ENCODE measurements at places on chromosomes 1 and 21. TPM values are rescaled to one million over a fixed set of nuclear protein-coding genes. Genes with fewer than 3 reads are reported as not detected.

DNA sequence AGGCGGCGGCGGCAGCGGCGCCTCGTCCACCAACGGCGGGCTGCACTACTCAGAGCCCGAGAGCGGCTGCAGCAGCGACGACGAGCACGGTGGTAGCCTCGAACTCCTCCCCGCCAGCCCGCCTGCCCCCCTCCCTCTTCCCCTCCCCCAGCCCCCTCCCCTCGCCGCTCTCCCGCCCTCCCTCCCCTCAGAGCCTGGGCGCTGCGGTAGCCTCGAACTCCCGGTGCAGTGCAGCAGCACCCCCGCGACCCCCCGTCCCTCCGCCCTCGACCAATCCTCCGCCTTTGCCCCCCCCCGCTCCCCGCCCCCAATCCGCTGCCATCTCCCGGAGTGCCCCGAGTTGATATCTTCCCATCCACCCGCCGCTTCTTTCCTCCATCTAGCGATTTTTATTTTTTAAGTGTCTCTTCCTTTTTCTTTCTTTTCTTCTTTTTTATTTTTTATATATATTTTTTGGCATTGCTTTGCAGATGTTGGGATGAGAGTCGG, 516 bp downstream of the RCOR3 start:
- peak overlapping the region; percentile 100 for H3K4me3 ChIP-seq
- DNase-seq, result no peak
- H3K4me1 ChIP-seq, result peaks cover 2% of the 10 kb centered on the region
- H3K27ac ChIP-seq, result peak overlapping the region; percentile 100

- DNase-seq, result no peak
- H3K4me1 ChIP-seq, result no peaks in the 10 kb centered on the region
- H3K27ac ChIP-seq, result no peak overlapping the region
- H3K27me3 ChIP-seq, result peaks cover 26% of the 10 kb centered on the region
These were observed 113.0 kb downstream of the CRYAA start for GRCh38 chr21:43281661-43282357.

The FCGR3A gene
- not detected for total RNA-seq

The PAQR6 gene
- not detected for total RNA-seq

- H3K4me3 ChIP-seq, result no peak overlapping the region
- H3K4me1 ChIP-seq, result peaks cover 2% of the 10 kb centered on the region
- no peaks in the 10 kb centered on the region for H3K27me3 ChIP-seq
- peaks cover 2% of the 10 kb centered on the region for H3K36me3 ChIP-seq
- no peak overlapping the region for H3K27ac ChIP-seq
These were observed 21.9 kb upstream of the MORC3 start for GRCh38 chr21:36297938-36298572.

- no peak for DNase-seq
- H3K4me3 ChIP-seq, result no peak overlapping the region
- H3K27ac ChIP-seq, result no peak overlapping the region
- H3K27me3 ChIP-seq, result no peaks in the 10 kb centered on the region
- H3K36me3 ChIP-seq, result no peaks in the 10 kb centered on the region
These were observed 102.3 kb upstream of the TIAM1 start for GRCh38 chr21:31446226-31446855.

The ANGPTL3 gene
- total RNA-seq, result not detected

The SYNC gene
- 103 TPM for total RNA-seq

The PCP4 gene
- not detected for total RNA-seq

- no peaks in the 10 kb centered on the region for H3K36me3 ChIP-seq
- no peak overlapping the region for H3K4me3 ChIP-seq
- no peaks in the 10 kb centered on the region for H3K27me3 ChIP-seq
These were observed 140.8 kb upstream of the NBPF11 start for GRCh38 chr1:148292915-148293314.

The ZNF648 gene
- total RNA-seq, result not detected

- H3K27ac ChIP-seq, result no peak overlapping the region
- no peaks in the 10 kb centered on the region for H3K4me1 ChIP-seq
- no peak overlapping the region for H3K4me3 ChIP-seq
- DNase-seq, result no peak
- peaks cover 49% of the 10 kb centered on the region for H3K27me3 ChIP-seq
These were observed 30.2 kb downstream of the RUNX3 start for GRCh38 chr1:24899581-24900485.

DNA sequence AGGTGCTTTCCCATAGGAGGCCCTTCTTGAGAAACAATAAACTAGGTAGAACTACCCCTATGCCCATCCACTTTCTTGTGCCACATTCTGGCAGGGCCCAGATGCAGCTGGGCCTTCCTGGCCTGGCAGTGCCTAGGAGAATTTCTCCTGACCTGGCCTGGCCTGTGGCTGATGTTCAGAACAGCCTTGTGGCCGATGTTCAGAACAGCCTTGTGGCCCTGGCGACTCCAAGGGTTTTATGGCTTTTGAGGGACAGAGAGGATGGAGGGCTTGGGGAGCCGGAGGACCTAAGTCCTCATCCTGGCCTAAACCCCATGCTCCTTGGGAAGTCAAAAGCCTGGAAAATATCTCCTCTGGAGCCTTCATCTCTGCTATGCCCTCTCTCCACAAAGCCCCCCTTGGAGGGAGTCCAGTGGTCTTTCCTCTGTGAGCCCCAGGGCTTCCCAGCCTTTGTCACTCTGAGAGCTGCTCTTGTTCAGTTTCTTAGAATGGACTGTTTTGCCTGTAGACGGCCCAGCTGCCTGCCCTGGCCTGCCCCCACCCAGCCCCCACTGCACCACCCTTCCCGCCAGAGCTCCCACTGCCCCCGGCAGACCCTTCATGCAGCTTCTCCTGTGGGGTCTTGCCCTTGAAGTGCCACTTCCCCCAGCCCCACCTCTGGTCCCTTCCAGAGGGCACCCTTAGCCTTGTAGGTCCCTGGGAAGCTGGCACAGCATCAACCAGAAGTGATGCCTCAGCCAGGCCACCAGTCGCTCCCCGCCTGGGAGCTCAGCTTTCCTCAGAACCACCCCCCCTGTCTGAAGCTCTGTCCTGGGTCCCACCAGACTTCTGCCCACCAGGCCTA, 7.0 kb downstream of the GPR37L1 start:
- H3K4me3 ChIP-seq, result no peak overlapping the region
- peaks cover 20% of the 10 kb centered on the region for H3K36me3 ChIP-seq
- H3K27ac ChIP-seq, result no peak overlapping the region
- 0 out of 2 replicates have a peak, but pooled peaks cover 1% of the 10 kb centered on the region for H3K4me1 ChIP-seq
- DNase-seq, result no peak
- H3K27me3 ChIP-seq, result peaks cover 8% of the 10 kb centered on the region

GRCh38 chr21:44523567-44524413, 16.2 kb downstream of the KRTAP10-1 start:
- H3K4me3 ChIP-seq, result no peak overlapping the region
- no peaks in the 10 kb centered on the region for H3K36me3 ChIP-seq
- no peaks in the 10 kb centered on the region for H3K27me3 ChIP-seq
- no peak overlapping the region for H3K27ac ChIP-seq
- no peak for DNase-seq

DNA sequence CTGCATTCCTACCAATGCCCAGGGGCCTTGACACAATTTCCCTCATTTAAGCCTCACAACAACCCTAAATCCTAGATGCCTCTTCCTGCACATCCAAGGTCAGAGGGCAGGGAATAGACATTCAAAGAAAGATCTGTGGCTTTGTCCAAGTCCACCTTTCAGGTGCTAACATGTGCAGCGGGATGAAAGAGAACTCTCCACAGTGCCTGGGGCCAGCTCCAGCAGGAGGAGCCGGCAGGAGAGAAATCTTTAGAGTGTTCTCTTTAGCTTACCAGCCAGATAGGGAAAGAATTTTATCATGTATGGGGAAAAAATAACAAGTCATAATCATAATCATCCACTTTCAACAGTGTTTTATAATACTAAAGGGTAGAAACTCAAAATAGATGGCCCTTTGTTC, 319.7 kb downstream of the MATN1 start:
- H3K4me3 ChIP-seq, result no peak overlapping the region
- H3K27ac ChIP-seq, result no peak overlapping the region
- no peaks in the 10 kb centered on the region for H3K36me3 ChIP-seq
- no peak for DNase-seq
- no peaks in the 10 kb centered on the region for H3K4me1 ChIP-seq
- peaks cover 4% of the 10 kb centered on the region for H3K27me3 ChIP-seq

- no peak for DNase-seq
- no peaks in the 10 kb centered on the region for H3K4me1 ChIP-seq
- no peak overlapping the region for H3K27ac ChIP-seq
- no peak overlapping the region for H3K4me3 ChIP-seq
- no peaks in the 10 kb centered on the region for H3K36me3 ChIP-seq
- no peaks in the 10 kb centered on the region for H3K27me3 ChIP-seq
These were observed 34.9 kb upstream of the CACNA1E start for GRCh38 chr1:181448461-181448860.

The TGFBR3 gene
- total RNA-seq, result 8.3 TPM

- peaks cover 39% of the 10 kb centered on the region for H3K27me3 ChIP-seq
- H3K27ac ChIP-seq, result no peak overlapping the region
- no peak for DNase-seq
- no peak overlapping the region for H3K4me3 ChIP-seq
These were observed 10.0 kb downstream of the PLA2G2D start for GRCh38 chr1:20109223-20109856.

- no peak overlapping the region for H3K4me3 ChIP-seq
- peak; percentile 78 for DNase-seq
- H3K36me3 ChIP-seq, result no peaks in the 10 kb centered on the region
- no peaks in the 10 kb centered on the region for H3K27me3 ChIP-seq
These were observed 655.4 kb downstream of the LTN1 start for GRCh38 chr21:28337315-28337714.

The MRAP gene
- not detected for total RNA-seq

GRCh38 chr1:82472489-82473131, 671.9 kb downstream of the ADGRL2 start:
- DNase-seq, result no peak
- H3K36me3 ChIP-seq, result no peaks in the 10 kb centered on the region
- H3K4me3 ChIP-seq, result no peak overlapping the region
- H3K27ac ChIP-seq, result no peak overlapping the region
- no peaks in the 10 kb centered on the region for H3K27me3 ChIP-seq

GRCh38 chr1:4594286-4594991, 60.0 kb upstream of the AJAP1 start:
- H3K4me1 ChIP-seq, result no peaks in the 10 kb centered on the region
- no peaks in the 10 kb centered on the region for H3K36me3 ChIP-seq

GRCh38 chr1:43960798-43961197, 9.0 kb upstream of the DPH2 start:
- no peak for DNase-seq
- no peak overlapping the region for H3K27ac ChIP-seq
- H3K4me3 ChIP-seq, result no peak overlapping the region
- no peaks in the 10 kb centered on the region for H3K4me1 ChIP-seq

DNA sequence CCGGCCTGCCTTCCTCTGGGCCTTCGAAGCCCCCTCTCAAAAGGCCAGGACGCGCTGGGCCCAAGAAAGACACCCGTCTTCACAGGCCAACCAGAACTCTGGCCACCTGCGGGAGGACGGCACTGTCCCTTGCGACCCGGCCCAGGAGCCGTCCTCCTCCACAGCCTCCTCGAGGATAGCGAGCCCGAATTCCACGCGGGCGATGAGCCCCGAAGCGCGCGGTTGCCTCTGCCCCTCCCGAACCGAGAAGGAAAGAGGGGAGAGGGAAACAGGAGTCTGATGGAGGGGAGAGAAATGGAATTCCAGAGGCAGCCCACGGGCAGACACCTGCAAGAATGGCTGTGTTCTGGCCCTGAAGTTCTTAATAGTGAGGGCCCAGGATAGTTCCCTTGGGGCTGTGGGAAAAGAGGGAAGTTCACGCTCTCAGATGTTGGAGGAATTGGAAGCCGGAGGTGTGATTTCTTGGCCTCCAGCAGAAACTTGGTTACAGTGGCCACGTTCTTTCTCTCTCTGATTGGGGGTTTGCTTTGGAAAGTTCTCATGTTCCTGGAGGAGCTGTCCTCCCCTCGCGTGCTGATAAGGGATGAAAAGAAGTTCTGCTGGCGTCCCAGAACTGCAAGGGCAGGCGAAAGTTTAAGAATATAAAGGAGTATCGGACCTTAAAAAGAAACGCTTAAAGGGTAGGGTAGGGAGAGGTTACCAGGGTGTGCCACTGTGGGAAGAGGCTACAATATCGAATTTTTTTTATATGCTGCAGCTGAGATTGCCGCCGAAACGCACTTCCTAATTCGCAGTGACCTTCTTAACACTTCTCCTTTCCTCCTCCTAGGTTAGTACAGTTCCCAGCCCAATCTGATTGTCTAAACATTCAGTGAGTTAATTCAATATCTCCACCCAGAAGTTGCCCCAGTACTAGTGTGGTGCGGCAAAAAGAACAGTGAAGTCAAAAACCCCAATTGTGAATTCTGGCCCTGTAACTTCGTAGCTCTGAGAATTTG, 5.8 kb upstream of the SLC44A5 start:
- no peak overlapping the region for H3K4me3 ChIP-seq
- peak; percentile 27 for DNase-seq
- H3K4me1 ChIP-seq, result no peaks in the 10 kb centered on the region
- no peaks in the 10 kb centered on the region for H3K36me3 ChIP-seq
- H3K27me3 ChIP-seq, result peaks cover 22% of the 10 kb centered on the region
- no peak overlapping the region for H3K27ac ChIP-seq

DNA sequence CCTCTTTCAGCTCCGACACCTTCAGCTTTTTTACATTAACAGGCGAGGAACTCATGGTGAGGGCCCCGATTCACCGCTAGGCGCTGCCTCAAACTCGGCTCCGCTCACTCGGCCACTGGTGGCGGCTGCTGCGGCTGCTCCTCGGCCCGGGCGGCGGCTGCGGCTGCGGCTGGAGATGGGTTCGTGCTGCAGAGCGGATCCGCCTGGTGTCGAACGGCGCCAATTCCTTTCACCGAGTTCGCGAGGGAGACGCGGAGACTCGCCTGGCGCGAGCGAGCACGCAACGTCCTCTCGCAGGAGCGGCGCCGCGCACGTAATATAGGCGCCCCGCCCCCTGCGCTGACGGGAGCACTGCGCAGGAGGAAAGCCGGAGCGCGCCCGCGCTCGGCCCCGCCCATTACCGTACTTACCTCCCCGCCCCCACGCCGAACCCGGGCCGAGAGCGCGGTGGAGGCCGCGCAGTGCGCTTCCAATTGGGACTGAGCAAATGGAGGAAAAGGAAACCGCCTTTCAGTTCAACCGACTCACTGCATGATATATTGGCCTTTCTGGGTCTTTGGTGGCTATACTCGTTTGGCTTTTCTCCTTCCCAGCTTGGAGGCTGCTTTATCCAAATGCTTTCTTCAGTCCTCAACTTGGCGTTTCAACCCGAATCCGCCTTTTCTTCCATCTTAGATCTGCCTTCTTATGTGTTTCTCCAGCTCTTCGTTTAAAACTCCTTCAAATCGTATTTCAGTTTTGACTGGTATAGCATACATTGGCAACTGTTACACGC, at the start of gene HNRNPU:
Gene HNRNPU, minus strand, starts transcription at position 291 of the 775 bp plus-strand sequence. Its CDS starts 236 bp downstream, at position 55.
- H3K27ac ChIP-seq, result peak within 1 kb of the TSS; percentile 99
- no peaks in the 10 kb centered on the region for H3K27me3 ChIP-seq
- peak within 1 kb of the TSS; percentile 74 for H3K4me3 ChIP-seq
- peaks cover 17% of the 10 kb centered on the region for H3K36me3 ChIP-seq
- peaks cover 9% of the 10 kb centered on the region for H3K4me1 ChIP-seq

The MECR gene
- 20.3 TPM for total RNA-seq

- DNase-seq, result peak; percentile 31
- H3K4me1 ChIP-seq, result peaks cover 10% of the 10 kb centered on the region
- H3K27me3 ChIP-seq, result peaks cover 11% of the 10 kb centered on the region
These were observed 58.0 kb downstream of the MEGF6 start for GRCh38 chr1:3553166-3553939.

The SWT1 gene
- 2.7 TPM for total RNA-seq

- no peaks in the 10 kb centered on the region for H3K36me3 ChIP-seq
- DNase-seq, result no peak
- peaks cover 65% of the 10 kb centered on the region for H3K27me3 ChIP-seq
- peaks cover 8% of the 10 kb centered on the region for H3K4me1 ChIP-seq
- no peak overlapping the region for H3K27ac ChIP-seq
These were observed 72.7 kb upstream of the TINAGL1 start for GRCh38 chr1:31503570-31503969.

All from IMR-90 (cell line).